Kidney tubule cell (primary cell): ENCODE measurements at places on chromosomes 2 and 18.

DNA sequence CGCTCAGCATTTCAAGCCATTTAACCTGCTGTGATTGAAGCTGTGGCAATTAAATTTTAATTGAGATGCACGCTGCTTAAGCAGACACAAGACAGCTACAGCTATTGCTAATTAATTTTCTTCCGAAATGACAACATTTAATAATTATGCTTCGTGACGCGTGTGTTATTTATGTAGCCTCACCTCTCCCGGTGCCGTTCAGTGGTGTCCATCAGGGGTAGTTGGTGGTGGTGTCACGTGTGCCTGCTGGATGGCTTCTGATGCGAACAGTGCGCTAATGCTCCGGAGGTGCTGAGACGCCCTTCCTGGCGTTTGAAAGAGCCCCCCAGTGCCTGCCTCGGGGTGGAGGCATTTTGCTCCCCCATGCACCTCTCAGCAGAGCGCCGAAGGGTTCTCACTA, 39.5 kb downstream of the GLI2 start:
- DNase-seq, result no peak

DNA sequence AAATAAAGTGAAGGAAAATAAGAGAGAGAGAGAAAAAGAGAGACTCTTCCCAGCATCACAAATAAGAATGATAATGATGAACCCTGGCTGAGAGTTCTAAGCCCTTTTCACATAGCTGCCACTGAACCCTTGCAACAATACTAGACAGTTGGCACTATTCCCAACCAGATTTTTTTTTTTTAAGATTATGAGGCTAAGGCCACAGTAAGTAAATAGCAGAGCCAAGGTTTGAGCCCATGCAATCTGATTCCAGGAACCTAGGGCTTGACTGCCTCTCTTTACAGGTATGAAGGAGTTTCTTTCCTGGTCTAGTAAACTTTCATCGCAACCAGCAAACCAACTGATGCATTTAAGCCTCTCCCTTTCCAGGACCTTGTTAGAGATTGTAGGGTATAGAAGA, 424.6 kb downstream of the NCKAP5 start:
- no peak for DNase-seq

- DNase-seq, result no peak
Measured at GRCh38 chr2:86519349-86519748, 43.9 kb downstream of the CHMP3 start.

DNA sequence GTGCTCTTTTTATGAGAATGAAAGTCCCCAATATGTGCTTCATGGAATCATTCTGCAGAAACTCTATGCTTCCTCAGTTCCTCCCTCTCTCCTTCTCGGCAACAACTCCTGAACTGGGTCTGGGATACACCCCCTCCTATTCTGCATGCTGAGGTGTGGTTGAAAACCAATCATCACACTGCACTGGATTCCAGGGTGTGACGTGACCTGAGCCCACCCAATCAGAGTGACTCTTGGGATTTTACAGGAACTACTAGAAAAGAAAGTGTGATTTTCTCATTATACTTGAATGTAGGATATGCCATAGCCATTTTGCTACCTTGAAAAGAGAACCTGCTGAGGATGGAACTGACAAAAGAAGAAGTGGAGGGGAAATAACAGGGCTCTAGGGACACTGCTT, 36.3 kb downstream of the ACVR1 start:
- DNase-seq, result no peak

- no peak for DNase-seq
Measured at GRCh38 chr2:15147591-15147990, 413.5 kb downstream of the NBAS start.

DNA sequence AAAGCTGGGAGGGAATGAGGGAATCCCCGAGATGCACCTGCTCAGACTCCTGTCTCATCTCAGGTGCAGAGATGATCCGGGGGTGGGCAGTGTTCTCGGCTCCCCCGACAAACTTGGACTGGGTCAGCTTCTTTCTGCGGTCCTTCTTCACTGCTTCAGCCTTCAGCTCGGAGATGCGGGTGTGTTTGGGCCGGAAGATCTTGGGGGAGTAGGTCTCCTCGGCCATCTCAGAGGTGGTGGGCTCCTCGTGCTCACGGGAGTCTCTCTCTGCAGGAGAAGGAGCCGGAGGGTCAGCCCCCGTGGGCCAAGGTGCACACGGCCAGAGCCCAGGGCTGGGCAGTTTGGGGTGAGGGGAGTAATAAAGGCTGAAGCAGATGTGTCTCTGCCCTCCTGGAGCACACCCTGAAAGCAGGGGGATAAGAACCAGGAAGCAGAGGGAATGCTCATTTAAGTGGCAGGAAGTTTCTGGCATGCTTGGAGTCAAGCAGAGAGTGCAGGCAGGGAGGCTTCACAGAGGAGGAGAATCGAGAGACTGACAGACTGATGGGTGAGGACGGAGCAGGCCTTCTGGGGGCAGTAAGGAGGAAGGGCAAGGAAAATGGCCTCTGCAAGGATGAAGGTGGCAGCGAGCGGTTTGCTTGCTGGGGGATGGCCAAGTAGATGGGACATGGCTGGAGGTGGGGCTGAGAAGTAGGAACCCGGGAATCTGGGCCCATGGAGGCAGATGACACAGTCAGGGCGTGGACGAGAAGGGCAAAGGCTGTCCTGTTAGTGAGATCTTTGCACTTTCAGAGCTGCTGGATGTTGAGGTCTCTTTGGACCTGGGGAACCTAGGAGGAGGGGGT, 16.3 kb downstream of the IGFBP5 start:
- no peak for DNase-seq

GRCh38 chr18:34913837-34914661, 127.2 kb upstream of the MAPRE2 start:
- peak; percentile 23 for DNase-seq

GRCh38 chr2:231512222-231512621, 18.0 kb downstream of the NMUR1 start:
- no peak for DNase-seq

GRCh38 chr18:64100116-64100922, 48.6 kb downstream of the LINC00305 start:
- no peak for DNase-seq
